ENCODE measurements at places on chromosomes 5 and 9.

GRCh38 chr5:28281351-28281750 is 1243.0 kb upstream of the CDH9 start:
- no peak for DNase-seq

DNA sequence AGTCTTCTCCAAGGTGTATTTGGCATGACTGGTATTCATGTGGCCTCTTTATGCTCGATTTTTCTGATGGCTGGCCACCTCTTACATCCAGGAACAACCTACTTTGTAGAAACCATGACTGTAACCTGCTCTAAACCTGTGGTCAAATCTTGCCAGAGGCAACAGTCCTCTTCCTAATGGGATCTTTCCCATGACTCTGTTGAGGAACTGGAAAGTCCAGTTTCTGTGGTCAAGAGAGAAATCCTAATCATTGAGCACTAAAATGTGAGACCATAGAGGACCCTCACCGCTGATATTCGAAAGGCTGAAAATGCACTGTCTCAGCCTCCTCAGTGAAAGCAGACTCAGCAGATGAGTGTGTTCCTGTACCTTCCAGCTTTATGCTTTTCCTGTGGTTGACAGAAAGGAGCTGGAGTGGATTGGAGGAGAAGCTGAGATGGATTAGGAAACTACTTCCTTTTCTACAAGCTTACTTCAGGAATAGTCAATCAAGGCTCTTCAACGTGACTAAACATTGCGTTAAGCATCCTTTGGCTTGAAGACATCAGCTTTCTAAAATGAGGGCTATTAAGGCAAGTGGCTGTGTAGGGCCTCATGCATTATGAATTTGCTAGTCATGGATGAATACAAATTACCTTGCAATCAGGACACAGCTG is 69.7 kb upstream of the DAPK1 start:
- no peak for DNase-seq

DNA sequence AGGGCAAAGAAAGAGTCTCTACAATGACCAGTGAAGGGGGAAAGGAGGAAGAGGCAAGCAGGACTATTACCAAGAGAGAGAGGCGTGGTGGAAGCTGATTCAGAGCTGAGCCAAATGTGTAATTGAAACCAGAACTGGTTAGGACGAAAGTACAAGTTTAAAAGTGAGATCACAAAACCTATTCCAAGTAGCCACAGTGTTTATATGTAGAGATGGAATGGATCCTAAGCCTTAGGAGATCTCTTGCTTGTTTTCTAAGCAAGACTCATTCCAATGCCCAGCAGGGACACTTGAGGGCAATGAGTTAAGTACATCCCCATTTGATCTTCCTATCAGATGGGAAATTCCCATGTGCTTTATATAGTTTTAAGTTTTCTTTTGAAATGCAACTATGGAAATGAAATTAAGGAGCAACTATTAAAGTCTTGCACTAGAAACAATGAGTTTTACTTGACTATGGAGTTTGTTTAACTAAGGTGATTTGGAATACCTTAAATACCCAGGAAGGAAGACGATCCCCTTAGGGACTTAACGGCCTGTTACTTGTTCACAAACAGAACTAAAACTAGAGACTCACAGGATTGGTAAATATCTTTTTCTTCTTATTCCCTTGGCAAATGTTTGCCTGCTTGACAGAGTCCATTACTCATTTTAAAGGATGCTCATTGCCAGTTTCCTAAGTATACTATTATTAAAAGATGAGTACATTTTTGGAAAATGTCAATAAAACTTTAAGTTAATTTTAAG is 51.1 kb upstream of the SNX2 start:
- no peak for DNase-seq

- no peak for DNase-seq
Observed at GRCh38 chr5:11588803-11589202, 315.4 kb downstream of the CTNND2 start.

GRCh38 chr5:177300951-177301350 is 2.6 kb downstream of the RAB24 start:
- DNase-seq = no peak

GRCh38 chr9:117718085-117718484 is 13.9 kb downstream of the TLR4 start:
- DNase-seq = no peak

DNA sequence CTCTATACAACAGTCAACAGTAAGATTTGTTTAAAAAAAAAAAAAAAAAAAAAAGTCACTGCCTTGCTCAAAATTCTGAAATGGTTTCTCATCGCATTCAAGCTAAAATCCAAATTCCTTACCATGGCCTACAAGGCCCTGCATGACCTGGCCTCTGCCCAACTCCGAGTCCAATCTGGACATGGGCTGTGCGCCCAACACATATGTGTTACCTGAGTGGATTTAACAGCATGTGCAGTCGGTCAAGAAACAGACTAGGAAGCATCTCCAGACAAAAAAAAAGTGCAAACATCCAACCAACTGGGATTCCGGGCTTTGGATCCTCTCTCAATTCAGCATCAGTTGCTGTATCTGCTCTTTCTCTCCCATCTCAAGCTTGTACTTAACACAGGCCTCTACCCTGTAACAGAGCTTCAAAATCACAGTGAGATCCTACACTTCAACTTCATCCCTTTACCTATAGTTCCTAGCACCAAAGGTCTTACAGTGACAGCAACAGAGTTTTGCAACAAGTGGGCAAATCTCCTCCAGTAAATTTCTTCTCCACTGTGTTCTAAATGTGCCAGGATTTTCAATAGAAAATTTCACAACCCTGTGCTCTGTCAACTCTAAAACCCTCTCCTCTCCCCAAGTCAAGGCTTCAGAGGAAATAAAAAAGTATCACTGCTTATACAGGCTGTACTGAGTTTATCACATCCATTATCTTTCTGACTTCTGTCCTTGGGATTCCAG is 19.6 kb downstream of the ZNF608 start:
- DNase-seq = no peak

- DNase-seq = no peak
Observed at GRCh38 chr5:124301850-124302249, 444.6 kb downstream of the ZNF608 start.

DNA sequence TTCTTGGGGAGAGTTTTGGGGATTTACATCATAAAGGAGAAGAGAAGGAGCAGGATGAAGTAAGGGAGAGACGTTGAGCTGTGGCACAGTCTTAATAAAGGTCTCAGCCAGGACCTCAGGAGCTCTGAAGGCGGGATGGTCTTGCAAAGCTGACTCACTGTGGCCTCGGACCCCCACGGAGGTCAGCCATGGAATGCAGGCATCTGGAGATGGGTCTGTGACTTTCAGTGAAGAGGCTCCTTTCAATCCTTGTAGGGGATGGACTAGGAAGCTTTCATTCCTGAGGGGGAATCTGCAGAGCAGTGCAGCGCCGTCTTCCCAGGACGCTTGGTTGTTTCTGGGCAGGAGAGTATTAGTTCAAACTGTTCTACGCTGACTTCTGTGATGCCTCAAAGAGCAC is 65.7 kb upstream of the BASP1 start:
- DNase-seq = no peak

DNA sequence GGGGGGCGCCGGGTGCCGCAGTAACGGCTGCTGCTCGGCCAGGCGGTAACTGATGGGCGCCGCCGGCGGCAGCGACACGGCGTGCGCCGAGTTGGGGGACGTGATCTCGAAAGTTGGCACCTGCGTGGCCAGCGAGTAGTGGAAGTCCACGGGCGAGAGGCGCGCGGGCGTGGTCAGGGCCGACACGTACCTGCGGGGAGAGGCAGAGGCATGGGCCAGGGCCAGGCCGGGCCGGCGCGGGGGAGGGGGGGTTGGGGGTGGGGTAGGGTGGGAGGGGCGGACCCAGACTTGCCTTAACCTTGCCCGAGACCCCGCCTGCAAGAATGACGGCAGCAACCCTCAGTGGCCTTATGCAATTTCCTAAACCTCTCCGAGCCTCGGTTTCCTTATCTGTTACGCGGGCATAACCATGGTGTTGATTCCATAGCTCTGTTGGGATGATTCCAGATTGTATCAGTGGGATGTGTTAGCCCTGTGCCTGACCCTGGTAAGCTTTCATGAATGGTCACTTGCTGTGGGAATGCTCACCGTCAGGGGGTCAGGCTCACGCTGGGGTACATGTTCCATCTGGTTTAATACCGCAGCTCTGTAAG is 53.0 kb downstream of the PSD2 start:
- no peak for DNase-seq

DNA sequence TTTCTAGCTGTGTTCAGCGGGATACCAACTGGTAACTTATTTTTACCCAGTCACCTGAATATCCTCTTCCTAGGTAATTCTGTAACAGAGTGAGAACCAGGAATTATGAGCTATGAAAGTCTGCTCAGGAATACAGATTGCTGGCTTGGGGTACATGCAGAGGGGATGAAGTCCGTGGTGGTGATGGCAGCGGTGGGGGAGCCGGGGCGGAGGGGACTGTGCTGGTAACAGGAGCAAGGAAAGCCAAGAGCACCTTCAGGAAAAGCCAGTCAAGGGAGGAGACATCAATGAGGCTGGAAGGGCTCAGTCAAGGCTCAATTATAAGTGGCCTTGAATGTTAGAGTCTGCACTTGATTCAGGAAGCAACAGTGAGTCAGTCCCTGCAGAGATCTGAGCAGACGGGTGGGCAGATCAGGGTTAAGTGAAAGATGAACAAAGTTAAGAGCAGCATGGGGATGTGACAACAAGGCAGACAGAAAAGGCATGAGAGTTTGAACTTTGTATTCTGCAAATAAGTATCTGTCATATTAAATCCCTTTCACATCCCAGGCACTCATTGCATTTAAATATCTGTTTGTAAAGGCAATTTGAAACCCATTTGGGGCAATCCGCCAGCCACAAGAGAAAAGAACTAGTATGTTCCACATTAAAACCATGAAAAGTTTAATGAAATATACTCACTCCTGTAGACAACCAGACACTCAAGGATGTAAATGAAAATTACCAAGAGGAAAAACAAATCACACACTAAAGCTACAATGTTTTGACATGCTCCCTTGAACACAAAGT is 101.2 kb downstream of the TTC39B start:
- no peak for DNase-seq

DNA sequence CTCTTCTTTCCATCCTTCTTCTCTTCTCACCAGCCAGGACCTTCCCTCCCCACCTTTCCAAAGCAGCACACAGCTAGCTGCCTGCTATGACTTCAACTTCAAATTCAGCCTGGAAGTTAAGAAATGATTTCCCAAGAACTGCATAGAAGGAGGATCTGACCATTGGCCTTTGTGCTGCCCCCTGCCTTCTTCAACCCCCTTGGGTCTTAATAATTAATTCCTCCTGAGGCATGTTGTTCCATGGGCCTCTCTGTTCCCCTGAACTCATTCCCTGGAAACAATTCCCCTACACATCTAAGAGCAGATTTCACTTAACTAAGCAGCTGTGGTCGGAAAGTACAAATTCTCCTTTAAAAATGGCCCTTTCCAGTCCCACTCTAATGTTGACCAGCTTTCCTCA is 62.4 kb downstream of the ADAMTS12 start:
- no peak for DNase-seq

DNA sequence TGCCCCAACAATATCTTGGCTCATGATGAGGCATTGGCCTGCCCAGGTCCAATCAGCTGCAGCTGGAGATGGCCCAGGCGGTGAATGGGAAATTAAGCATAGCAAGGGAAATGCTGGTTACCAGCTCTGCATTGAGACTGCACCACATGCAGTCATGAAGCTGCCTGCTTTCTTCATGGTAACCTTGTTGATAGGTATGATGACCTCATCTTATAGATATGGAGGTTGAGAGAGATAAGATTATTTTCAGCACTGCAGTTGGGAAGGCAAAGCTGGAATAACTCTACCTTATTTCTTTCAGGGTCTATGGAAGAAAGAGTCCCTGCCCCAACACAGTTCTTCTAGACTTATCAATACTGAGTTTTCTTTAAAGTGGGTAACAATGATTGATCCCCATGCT is 180.1 kb downstream of the ICE1 start:
- DNase-seq = no peak

DNA sequence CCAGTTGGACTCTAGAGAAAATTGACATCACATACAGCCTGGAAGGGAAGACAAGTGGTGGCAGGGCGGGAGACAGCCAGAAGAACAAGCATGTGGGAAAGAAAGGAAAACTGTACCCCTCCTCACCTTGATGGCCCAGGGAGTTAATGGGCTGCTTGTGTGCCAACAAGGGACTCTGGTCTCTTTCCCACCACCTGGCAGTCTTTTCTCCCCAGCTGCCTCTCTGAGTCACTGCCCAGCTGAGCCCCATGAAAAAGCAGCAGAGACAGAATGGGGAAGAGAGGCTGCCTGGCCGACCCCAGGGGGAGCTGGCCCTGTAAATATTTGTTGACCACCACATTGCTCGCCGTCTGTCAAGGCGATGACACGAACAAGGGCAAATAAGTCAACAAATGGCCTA is 359.4 kb downstream of the ENC1 start:
- no peak for DNase-seq

GRCh38 chr5:38591523-38591849 is 35.0 kb upstream of the LIFR start:
- no peak for DNase-seq

Data from activated naive CD4-positive, alpha-beta T cell (primary cell).